ENCODE measurements at places on chromosomes 12 and 14.

DNA sequence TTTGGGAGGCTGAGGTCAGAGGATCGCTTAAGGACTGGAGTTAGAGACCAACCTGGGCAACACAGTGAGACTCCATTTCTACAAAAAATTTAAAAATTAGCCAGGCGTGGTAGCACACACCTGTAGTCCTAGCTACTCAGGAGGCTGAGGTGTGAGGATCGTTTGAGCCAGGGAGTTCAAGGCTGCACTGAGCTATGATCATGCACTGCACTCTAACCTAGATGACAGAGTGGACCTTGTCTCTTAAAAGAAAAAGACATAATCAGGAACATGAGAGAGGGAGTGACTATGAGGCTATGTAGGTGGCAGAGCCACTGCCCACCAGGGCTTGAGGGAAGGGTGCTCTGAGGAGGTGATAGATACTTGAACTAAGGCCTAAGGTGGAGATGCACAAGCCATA lies 49.2 kb upstream of the PLXNC1 start:
- no peak for DNase-seq

DNA sequence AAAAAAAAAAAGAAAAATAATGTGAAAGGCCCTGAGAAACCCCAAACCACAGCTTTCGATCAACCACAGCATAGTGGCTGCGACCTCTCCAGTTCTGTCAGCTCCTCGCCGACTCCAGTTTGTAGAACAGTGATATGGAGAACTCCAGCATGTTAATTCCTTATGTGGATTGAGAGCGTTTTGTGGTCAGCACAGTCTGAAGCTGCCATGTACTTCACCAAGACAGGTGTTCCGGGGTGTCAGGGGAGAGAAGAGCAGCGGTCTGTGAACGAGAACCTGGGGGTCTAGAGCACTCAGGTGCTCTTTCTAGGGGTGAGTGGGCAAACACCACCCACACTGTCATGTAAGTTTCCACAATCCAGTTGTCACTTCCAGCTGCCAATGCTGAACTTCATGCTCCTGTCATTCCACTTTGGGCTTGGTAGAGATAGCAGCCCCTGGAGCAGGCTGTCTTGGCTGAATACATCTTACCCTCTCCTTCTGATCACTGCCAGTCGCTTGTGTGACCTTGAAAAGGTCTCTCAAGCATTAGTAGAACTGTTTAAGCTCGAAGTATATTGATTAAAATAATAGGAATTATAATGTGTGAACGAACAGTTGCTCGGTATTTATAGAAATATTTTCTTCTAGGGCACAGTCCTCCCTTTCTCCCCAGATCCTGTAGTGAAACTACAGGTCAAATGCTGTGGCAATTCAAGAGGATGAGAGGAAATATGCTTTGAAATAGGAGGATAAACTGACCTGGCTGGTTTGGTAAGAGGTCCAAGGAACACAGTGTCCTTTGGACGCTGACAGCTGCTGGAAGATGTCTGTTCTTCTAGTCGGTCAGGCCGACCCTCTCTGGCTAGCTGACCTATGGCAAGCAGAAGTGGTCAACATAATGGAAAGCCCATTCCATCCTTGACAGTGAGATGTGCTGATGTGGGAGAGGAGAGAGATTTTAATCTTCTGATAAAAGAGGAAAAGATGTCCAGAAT lies 15.7 kb upstream of the MAX start:
- no peak for DNase-seq

- DNase-seq: no peak
These were observed 9.3 kb downstream of the ENDOU start for GRCh38 chr12:47715877-47716548.

- DNase-seq: no peak
These were observed 87.4 kb upstream of the PTPRR start for GRCh38 chr12:71007781-71008404.

DNA sequence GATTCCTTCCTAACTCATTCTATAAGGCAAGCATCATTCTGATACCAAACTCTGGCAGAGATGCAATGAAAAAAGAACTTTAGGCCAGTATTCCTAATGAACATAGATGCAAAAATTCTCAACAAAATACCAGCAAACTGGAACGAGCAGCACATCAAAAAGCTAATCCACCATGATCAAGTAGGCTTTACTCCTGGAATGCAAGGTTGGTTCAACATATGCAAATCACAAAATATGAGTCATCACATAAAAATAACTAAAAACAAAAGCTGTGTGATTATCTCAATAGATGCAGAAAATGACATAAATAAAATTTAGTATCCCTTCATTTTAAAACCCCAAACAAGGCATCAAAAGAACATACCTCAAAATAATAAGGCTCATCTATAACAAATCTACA lies 98.9 kb downstream of the ACSS3 start:
- no peak for DNase-seq

DNA sequence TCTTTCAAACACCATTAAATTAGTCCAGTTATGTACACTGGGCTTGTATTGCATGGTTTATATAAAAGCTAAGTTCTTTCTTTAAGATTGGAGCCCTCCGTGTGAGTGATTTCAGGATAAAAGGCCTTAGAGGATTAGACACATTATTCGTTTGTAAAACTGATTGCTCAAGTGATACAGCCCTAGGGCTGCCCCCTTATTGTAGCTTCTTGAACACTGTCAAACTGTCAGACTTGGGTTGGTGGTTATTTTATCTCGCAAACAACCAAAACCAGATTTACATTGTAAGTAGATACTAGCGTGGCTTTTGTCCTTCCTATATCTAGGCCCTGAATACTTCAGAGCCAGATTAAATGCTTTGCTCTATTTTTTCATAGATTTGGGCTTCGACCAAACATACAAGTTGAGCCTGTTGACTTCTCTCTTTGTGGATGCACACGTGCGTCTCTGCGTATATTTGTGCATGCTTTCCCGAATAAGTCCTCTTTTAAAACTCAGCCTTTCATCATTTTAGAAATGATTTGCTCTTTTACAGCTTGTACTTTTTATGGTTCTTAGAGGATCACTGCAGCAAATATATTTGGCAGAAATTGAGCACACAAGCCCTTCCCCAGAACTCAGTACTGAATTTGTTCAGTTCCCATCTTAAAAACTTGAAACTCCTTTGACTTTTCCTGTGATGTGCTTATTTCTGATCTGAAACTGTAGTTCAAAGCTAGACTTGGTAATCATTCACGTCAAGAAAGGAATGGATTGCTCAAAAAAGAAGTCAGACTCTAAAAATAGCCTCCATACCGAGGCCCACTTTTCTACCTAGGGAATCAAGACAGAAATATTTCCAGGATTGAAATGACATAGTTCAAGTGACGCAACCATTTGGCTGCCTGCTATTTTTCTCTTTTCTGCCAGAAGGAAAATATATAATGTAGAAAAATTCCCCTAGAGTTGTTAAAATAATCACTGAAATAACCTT lies 129.5 kb downstream of the ETV6 start:
- DNase-seq: no peak

DNA sequence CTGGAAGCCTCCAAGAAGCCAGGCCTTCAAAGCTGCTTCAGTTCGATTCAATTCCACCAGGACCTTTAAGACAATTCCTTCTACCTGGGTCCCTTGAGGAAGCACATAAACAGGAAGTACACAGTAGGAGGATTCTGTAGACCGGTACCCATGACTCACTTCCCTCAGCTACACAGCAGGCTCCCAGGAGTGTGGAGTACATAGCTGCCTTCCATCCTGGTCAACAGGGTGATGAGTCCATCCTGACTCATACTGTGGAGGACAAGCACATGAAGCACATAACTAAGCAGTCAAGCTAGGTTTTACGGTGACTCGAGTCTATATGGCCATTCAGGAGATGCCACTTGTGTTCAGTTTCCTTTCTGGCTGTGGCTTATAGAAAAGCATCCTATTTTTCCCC lies 197.6 kb upstream of the RBM19 start:
- no peak for DNase-seq

GRCh38 chr12:25308756-25309155 lies 58.0 kb upstream of the KRAS start:
- DNase-seq: no peak

DNA sequence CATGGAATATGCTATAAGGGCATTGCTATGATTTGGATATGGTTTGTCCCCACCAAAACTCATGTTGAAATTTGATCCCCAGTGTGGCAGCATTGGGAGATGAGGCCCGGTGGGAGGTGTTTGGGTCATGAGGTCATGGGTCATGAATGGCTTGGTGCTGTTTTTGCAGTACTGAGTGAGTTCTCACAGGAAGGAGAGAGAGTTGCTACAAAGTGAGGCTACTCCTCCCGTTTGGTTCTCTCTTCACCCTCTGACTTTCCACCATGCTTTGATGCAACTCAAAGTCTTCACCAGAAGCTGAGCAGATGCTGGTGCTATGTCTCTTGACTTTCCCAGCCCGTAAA lies 388.1 kb upstream of the TMPO start:
- DNase-seq: no peak

GRCh38 chr12:96701856-96702255 lies 205.2 kb upstream of the NEDD1 start:
- no peak for DNase-seq

DNA sequence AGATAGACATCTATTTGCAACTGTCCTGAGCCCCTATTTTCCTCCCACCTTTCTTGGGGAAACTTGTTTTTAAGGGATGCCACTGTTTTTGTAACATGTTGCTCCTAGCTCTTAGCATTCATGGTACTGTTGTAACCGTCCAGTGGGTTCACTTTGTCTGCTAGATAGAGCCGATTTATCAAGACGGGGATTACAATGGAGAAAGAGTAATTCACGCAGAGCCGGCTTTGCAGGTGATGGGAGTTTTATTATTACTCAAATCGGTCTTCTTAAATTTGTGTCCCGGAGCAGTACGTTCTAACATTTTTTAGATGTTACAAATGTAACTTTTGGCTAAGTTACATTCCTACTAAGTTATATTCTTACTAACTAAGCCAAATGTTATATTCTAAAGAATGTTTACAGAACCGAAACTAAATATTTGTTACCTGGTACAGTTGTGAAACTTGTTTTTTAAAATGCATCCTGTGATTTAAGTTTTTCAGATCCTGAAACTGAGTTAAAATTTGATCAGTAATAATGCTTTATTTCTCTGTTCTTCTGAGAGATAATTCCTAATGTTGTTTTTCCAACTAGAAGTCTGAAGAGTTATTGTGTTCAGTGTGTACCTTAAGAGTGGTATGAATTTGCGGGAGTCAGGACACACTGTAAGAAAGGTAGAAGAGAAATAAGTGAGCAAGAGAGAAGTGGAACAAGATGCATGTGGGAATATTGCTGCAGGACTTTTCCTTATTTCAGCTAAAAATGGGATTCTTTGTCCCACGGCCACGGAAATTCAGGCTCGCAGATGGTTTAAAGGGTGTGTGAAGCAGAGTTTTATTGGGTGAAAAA lies 20.6 kb upstream of the CLEC2D start:
- no peak for DNase-seq

GRCh38 chr12:114697741-114698565 lies 14.0 kb upstream of the TBX3 start:
- no peak for DNase-seq

GRCh38 chr12:10455766-10456165 lies 2.6 kb upstream of the KLRC1 start:
- DNase-seq: no peak

GRCh38 chr14:36078080-36078479 lies 98.4 kb downstream of the PTCSC3 start:
- no peak for DNase-seq

DNA sequence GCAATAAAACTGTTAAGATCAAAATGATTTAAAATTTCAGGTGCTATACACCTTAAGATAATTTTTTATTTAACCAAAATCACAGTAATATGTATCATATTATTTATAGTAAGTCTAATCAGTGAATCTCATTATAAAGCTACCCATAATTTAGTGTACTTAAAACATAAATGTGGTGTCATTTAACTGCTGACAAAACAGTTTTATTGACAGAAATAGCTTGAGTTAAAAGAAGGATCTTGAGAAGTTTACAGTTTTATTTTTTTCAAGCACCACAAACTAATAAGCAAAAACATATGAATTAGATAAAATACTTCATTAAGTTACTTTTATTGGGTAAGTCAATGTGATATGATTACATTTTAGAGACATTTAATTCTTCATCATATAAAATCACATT lies 400.4 kb downstream of the PRKD1 start:
- no peak for DNase-seq

GRCh38 chr14:50659327-50659974 lies 8.7 kb downstream of the SAV1 start:
- DNase-seq: no peak

DNA sequence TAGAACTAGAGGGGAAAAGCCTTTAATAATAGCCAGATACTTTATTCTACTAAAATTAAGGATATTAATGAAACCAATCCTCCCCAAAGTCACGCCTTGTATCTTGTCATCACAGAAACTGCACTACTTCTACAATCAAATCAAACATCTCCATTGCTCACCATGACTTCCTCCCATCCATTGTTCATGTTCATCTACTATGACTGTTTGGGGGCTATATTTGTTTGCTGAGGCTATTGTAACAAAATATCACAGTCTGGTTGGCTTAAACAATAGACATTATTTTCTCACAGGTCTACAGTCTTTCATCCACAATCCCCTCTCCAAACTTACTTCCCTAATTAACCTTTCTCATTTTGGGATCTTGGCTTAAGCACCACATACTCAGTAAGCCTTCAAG lies 193.6 kb upstream of the FSCB start:
- no peak for DNase-seq

GRCh38 chr14:64979336-64980074 lies 7.2 kb upstream of the FNTB start:
- no peak for DNase-seq

DNA sequence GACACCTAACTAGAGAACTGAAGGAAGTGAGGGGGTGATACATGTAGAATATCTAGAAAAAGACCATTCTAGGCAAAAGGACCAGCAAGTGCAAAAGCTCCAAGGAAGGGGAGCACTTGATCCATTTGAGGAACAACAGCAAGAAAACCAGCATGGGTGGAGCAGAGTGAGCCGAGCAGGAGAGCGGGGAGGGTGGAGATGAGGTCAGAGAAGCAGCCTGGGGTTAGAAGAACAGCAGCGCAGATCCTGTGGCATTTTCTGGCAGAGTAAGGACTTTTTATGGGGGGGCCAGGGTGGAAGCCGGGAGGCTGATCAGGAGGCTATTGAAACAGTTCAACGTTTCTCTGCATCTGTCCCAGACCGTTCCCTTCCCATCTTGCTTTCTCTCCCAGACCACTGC lies 24.5 kb upstream of the TMCC3 start:
- DNase-seq: no peak

DNA sequence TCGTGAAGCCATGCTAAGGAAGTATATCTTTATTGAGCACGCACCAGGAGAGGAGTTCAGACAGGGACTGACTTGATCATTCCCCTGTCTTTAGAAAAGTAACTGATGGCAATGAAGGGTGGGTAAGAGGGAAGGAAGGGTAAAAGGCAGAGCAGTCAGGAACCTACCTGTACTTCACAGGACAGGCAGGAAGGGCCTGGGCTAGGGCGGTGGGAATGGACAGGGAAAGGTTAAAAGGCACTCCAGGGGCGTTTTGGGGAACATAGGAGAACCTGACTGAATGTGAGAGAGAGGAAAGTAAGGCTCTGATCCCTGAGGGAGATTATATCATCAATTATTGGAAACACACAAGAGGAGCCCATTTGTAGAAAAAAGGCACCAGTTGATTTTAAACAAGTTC lies 3.9 kb downstream of the SLC35E3 start:
- DNase-seq: no peak
